ENCODE measurements at places on chromosomes 6 and 20.

DNA sequence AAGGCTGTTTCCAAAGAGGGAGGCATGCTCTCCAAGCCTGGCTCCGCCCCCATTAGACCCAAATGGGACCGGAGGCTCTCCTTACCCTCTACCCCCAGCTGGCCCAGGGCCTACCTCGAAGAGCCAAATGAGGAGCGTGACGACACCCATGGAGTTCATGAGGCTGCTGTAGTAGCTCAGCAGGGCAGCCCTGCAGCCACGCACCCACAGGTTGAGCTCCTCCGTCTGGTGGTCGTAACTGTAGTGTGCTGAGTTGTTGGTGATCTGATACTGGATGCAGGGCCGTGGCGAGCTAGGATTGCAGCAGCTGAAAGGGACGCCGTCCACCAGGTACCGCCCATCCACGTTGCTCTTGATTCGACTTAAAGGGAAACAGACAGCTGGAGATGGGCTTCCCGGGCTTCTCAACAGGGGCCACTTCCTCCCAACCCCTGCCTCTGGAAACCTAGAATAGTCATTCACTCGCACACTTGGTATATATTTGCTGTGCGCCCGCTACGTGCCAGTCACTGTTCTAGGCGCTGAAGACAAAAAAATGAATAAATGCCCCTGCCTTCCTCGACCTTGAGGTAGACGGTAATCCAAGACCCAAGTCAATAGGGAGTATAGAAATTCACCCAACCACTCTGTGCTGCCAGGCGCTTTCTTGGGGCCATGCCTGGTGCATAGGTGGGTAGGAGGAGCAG lies 18.0 kb downstream of the PRPH2 start:
- DNase-seq = no peak

DNA sequence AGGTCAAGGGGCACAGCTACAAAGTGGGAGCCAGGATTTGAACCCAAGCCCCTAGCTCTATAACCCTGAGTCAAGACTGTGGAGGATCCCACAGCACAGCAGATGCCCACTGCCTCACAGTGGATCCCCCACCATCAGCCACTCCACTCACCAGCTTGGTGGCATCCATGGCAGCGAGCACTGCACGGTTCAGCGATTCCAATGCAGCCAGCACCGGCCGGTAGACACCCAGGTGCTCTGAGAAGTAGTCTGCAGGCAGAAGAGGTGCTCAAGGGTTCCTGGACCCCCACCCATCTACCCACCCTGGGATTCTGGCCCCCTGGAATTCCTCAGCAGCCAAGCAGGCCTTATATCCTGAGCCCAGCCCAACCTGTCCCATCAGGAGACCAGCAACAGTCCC lies 2.5 kb downstream of the ACTL10 start:
- no peak for DNase-seq

GRCh38 chr6:127381384-127381783 lies 38.0 kb upstream of the ECHDC1 start:
- peak; percentile 70 for DNase-seq

DNA sequence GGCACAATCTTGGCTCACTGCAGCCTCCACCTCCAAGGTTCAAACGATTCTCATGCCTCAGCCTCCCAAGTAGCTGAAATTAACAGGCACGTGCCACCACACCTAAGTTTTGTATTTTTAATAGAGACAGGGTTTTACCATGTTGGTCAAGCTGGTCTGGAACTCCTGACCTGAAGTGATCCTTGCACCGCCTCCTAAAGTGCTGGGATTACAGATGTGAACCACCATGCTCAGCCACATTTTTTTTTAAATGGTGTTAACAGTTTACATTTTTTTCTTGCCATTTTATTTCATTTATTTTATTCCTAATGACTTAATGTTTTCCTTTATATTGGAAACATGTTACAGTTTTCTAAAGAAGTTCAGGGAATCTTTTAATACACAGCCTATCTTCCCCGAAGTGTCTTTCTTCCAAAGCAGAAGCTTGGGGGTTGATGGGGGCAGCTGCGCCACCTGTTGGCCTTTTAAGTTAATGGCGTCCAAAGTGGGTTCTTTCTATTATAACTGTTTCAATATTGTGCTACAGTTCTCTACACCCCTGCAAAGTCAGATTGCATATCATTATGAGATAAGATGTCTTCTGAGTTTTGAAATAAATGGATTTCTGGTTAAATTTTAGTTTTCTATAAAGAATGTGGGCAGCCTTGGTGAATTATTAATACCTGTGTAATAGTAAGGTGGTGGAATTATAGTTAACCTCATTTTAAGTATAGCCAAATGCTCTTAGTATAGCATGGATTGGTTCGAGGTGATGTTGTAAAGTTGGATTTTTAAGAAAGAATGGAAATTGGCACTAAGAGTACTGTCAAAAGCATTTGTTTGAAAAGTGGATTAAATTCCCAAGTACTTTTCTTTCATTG lies 42.0 kb upstream of the PLCG1 start:
- DNase-seq = peak; percentile 73

- DNase-seq = no peak
Observed at GRCh38 chr20:38308047-38308438, 4.1 kb downstream of the BPI start.

GRCh38 chr6:33324125-33324524 lies 6.6 kb upstream of the ZBTB22 start:
- DNase-seq = peak; percentile 39

DNA sequence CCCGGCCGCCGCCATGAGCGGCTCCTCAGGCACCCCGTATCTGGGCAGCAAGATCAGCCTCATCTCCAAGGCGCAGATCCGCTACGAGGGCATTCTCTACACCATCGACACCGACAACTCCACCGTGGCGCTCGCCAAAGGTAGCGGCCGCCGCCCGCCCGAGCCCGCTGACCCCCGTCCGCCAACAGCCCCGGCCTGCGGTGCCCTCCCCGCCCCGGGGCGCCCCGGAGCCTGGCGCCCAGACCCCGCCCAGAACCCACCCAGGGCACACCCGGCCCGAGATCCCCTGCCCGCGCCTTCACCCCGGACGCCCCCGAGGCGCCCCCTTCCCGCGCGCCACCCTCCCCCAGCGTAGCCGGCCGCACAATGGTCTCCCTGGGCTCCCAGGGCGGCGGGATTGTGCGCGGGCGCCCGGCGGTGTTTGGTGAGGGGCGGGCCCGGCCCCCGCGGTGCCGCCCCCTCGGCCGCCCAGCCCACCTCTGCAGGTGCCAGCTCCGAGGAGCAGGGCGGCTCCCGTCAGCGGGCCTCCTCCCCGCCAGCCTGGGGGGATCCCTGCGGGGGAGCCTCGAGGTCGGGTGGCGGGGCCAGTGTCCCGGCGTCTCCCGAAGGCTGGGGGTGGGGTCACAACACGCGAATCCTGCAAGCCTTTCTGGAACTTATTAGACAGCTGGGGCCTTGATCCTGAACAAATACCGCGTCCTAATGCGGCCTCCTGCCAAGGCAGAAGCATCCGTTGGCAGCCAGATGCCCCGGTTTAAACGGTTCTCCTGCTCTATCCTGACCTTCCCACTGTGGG lies 577 bp downstream of the LSM14B start:
- peak; percentile 51 for DNase-seq

DNA sequence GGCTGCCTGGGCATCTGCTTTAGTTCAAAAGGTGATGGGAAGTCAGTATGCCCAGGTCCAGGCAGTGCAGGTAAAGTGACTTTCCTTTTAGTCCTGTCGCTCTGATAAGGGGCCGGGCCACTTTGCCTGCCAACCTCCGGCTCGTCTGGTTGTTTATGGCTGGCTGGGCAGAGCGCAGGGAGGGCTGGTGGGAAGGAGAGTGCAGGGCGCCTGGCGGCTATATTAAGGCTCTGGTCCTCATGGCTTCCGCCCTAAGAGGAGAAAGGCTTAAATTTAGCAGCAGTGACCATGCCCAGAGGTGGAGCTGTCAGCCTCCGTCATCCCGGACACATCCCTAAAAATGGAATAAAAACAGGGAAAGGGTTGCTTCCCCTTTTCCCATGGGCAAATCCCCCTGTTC lies 14.6 kb downstream of the GATA5 start:
- DNase-seq = no peak

- peak; percentile 86 for DNase-seq
Observed at GRCh38 chr6:8085053-8085511, 17.3 kb downstream of the EEF1E1 start.

DNA sequence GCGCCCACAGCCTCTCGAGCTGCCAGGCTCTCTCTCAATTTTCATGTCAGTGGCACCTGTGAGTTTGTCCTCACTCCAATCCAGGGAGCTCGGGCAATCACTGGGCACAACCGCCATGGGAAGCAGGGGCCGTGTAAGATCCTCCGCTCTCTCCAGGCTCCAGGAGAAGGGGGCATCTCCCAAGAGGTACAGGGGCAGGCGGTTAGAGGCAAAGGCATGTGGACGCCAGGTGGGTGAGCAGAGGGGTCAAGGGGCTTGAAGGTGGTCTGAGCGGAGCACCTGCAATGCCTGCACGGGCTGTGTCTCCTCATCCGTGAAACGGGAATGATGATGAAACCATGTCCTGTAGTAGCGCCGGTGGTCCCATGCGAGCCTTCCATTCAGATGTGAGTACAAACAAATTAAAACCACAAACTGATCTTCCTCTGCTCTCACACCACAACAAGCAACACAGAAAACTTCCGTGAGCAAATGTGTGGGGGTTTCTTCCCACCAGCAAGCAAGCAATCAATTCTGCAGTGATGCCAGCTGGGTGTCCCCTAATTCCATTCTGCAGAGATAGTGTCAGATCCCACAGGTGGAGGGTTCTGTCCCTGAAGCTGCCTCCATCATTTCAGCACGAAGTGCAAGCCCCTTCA lies 222.5 kb upstream of the PMEPA1 start:
- no peak for DNase-seq

- DNase-seq = no peak
Observed at GRCh38 chr6:56499095-56499494, 143.6 kb downstream of the DST start.

- peak; percentile 40 for DNase-seq
Observed at GRCh38 chr6:13760307-13761304, 49.0 kb upstream of the RANBP9 start.
